ENCODE measurements at places on chromosomes 1 and 21.

DNA sequence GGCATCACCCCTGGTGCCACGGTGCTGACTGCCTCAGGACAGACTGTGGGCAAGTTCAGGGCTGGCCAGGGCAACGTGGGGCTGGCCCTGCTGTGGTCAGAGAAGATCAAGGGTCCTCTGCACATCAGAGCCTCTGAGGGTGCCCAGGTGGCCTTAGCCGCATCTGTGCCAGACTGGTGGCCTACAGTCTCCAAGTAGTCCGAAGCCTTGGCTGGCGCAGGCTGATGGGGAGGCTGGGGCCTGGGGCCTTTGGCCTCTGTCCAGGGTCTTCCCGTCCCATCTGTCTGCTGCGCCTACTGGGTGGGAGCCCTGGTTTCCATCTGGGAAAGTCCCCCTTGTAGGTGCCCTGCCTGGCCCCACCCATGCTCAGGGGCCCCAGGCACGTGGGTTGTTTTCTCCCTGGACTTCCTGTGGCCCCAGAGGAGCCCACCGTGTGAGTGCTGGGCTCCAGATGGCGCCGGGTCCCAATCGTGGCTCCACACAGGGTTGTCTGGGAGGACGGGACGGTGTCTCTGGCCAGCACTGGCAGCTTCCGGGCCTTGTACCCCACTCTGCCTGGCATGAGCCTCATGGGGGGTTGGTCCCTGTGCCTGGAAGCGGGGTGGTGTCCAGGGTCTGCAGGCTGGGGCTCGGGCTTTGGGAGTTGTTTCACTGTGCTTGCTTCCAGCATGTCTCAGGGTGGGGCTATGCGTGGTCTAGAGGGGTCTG lies 9.9 kb downstream of the IBA57 start:
- DNase-seq, result no peak

GRCh38 chr1:228983231-228983660 lies 248.0 kb downstream of the RHOU start:
- DNase-seq, result no peak

DNA sequence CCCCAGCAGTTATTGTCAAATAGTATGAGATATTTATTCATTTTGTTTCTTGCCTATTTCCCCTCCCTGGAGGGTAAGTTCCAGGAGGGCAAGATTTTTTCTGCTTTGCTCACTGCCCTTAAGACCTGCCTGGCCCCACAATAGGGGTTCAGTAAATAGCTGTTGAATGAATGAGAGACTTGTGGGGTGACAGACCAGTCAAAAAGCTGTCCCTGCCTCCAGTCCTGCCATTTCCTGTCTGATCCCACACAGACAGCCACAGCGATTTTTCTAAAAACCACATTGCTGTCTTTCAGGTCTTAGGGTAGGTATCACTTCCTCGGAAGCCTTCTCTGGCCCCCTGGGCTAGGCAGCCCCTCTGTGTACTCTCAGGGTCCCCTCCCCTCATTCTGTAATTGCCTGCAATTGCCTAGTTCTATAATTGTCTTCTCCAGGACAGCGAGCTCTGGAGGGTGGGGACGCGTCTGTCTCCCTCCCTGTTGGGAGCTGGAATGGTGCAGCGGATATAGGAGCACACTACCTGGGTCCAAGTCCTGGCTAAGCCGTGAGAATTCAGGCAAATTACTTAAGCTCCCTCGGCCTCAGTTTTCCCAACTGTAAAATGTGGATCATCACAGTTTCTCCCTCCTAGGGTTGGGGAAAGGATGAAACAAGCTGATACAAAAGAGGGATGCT lies 1.8 kb upstream of the EXTL1 start:
- no peak for DNase-seq

DNA sequence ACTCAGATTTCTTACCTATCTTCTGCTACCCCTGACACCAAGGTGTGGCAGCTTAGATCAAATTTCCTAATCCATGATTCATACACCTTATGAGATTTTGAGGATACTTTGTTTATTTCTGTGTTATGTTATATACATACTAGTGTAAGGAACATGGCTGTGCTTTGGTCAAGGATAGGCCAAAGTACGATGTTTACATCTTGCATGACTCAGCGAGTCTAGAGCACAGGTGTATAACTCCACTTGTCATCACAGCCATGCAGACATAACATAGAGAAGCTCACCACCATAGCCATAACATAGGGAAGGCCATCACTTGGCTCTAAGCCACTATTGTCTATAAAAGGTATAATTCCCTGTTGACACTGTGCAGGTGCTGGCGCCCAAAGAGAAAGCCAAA lies 61.2 kb downstream of the GBP6 start:
- no peak for DNase-seq

DNA sequence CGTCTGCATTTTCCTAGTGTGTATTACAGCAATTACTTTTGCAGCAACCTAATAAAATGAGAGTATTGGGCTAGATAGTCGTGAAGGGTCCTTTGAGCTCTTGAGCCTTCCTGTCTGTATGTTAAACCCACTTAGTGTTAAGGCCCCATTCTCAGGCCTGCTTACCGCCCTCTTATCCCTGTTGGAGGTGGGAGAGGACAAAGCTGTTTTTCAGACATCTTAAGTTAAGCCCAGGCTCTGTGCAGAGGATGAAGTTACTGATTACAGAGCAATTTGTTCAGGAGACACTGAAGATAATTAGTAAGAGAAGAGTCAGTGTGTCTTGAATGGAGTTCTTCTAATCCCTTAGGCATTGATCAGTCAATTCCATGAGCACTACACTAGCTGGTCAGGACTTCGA lies 114.6 kb downstream of the UCK2 start:
- DNase-seq, result no peak

DNA sequence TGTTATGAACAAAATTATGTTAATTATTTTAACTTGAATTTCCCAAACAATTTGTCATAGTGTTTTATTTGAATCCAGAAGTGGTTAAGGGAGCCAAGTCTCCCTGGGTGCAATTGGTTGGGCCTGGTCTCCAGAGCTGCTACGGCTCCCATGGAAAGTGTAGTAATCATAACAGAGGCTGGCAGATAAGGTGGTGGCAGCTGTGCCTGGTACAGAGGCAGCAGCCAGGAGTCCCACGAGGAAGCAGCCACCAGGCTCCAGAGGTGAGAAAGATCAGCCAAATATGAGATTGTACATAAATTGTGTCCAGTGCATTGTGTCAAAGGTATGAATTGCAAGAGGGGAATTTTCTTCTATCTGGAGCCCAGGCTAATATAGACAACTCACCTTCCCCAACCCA lies 368.9 kb upstream of the PTBP2 start:
- DNase-seq, result no peak

DNA sequence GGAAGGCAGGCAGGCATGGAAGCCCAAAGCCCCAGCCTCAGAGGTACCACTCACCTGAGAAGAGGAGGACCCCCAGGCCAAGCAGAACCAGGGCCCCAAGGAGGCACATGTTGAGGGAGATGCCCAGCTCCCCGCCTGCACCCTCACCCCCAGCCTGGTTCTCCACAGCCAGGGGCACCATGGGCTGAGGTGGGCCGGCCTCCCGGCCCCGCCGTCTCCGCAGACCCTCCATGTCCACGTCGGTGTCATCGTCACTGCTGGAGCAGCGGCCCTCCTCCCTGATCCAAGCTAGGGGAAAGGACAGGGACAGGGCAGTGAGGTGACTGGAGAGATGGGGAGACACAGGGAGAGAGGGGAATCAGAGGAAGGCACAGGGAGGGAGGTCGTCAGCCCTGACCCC lies 7.8 kb downstream of the PBXIP1 start:
- no peak for DNase-seq

GRCh38 chr1:109498161-109498801 lies 4.4 kb downstream of the CYB561D1 start:
- DNase-seq, result peak; percentile 60

- peak; percentile 88 for DNase-seq
These were observed 11.1 kb upstream of the ARHGEF2 start for GRCh38 chr1:155989242-155990004.

DNA sequence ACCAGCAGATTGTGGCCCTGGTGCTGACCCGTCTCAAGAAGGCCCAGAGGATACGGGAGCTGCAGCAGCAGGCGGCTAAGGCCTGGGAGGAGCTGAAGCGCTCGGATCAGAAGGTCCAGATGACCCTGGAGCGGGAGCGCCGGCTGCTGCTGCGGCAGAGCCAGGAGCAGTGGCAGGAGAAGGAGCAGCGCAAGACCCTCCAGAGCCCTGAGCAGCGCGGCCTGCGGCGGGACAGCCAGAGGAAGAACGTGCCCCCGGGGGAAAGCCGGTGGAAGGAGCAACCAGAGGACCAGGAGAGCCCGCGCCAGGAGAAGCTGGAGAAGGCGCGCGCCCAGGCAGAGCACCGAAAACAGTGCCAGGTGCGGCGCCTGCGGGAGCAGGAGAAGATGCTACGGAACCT lies 1.0 kb downstream of the CCDC185 start:
- DNase-seq, result no peak

- no peak for DNase-seq
These were observed 95.6 kb downstream of the RGS2 start for GRCh38 chr1:192904438-192904895.

DNA sequence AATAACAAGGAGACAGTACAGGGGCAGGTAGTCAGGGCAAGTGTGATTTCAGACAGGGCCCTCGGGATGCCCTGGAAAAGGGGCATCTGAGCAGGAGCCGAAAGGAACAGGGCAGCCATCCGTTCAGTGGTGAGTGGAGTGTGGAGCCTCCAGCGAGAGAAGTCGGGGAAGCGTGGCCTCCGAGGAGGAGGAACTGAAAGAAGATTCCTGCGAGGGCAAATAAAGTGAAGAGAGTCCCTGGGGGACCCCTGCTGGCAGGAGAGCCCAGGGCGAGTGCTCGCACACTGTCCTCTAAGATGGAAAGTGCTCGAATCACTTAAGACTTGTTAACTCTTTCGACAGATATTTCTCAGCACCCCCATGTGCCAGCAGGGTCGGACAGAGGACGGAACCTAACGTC lies 3.5 kb upstream of the UTS2 start:
- no peak for DNase-seq

GRCh38 chr1:26780344-26780957 lies 7.3 kb upstream of the PIGV start:
- DNase-seq, result no peak

- DNase-seq, result no peak
These were observed 67.1 kb downstream of the FGGY start for GRCh38 chr1:59364037-59364436.

DNA sequence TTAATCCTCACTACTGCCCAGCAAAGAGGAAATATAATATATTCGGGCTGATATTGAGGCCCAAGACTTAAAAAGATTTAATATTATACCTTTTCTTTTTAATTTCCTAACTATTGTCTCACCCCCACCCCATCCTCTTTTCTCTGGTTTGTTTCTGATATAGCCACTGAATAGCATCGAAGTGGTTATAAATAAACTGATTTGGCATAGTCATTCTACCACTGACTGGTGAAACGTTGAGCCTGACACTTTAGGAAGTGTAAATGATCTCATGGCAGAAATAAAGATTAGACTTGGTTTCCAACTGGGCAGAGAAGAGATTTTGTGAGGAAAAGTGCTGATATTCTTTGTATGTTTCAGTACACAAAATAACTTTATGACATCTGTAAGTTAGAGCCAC lies 39.3 kb downstream of the DTL start:
- DNase-seq, result no peak

- no peak for DNase-seq
These were observed 37.8 kb downstream of the GPA33 start for GRCh38 chr1:167052389-167052788.

DNA sequence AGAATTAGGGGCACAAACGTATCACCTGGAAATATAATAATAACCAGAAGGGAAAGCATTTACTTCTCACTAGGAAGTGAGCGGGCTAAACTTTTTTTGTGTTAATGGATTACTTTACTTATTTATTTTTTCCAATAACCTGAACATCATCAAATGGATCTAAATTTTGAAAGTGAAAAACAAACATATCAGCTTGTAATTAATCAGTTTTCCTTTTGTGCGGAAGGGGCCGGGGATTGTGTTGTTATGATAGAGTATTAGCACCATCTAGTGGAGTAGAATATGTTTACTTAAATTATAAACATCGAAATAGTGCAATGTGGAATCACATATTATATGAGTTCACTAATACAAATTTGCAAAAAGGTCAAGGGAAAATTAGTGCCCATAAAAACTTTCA lies 9.0 kb downstream of the CFH start:
- DNase-seq, result no peak

Data from activated T-cell treated with anti-CD3 and anti-CD28 coated beads, Interleukin-2, amount 50 U/mL, for 48 hours (primary cell).